ENCODE measurements at places on chromosomes 4 and X.
A peak's percentile ranks its signal among the peaks of the same experiment; 100 is the strongest.

DNA sequence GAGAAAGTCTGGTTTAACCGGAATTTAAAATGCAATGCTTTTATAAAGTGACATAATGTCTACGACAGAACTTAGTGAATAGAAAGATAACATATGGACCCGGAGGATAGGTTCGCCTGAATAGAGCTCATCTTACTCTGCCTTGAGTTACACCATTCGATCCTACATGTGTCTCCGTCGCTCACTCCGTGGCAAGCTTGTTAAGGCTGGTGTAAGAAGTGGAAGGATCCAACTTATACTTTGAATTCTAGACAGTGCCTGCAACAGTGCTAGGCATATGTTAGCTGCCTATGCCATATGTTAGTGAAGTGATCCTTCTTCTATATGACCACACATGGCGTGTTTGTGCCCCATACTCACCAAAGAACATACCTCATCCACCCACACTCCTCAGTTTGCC is 50.9 kb downstream of the SEL1L3 start:
- DNase-seq, result no peak

GRCh38 chr4:15765910-15766697 is 12.0 kb upstream of the CD38 start:
- peak; percentile 56 for DNase-seq

GRCh38 chr4:117898496-117898895 is 135.8 kb upstream of the NDST3 start:
- DNase-seq, result no peak

GRCh38 chr4:101191302-101192098 is 155.8 kb downstream of the PPP3CA start:
- DNase-seq, result no peak

- peak; percentile 16 for DNase-seq
Observed at GRCh38 chr4:94208918-94209317, 1.3 kb downstream of the SMARCAD1 start.

DNA sequence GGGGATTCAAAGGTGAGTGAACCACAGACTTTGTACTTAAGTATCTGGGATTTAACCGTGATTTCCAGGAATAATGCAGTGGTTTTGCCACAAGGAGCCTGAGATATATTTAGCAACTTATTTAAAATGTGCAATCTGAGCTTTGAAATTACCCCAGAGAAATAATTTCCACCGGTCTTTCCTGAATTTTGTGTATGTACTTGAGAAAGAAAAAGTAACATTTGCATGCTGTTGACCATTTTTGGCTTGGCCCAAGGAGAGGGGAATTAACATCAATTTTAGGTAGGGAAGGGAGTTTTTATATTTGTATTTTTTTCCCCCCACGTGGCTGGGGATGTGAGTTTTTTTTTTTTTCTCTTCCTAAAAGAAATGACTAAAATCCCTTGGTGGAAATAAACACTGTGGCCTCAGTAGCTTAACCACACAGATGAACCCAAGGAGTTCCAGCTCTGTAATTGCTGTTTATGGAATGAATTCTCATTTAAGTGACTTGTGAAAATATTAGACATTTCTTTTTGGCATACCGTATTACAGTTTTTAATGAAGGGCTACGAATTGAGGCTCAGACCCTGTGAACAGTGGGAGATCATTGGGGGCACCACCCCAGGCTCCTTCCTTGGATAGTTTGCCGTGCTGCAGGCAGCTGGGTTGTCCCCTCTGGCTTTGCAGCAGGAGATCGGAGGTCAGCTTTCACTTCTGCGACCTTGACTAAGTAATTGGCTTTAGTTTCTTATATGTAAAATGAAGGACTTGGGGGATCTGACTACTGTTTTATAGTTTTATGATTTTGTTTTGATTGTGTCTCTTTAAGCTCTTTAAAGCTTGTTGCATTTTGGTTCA is 116.1 kb downstream of the ARHGAP10 start:
- DNase-seq, result no peak

DNA sequence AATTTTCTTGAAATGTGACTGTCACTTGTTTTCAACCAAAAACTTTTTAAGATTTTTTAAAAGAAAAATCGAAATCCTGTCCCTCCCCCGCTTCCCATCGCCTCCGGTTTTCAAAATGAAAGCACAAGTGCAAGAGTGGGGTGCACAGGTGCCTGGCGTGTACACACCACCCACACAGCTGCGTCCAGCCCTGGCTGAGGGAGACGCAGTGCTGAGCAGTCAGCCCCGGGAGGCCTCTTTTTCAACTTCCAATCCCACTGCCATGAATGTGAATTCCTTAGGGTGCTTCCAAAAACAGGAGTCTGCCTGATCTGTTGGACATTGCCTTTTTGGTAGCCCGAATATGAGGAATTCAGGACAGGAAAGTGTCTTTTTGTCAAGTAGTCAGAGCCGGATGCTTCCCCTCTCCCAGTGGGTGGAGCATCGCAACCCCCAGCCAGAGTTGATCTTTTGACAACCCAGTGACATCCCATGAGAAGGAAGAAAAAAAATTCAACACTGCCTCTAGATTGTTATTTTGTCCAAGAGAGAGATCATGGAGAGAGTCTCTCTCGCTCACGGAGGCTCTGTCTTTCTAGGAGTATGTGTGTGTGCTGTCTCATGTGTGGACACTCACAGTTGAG is 8.9 kb downstream of the PRRG3 start:
- DNase-seq, result no peak

GRCh38 chr4:109214622-109215301 is 87.7 kb downstream of the COL25A1 start:
- no peak for DNase-seq

DNA sequence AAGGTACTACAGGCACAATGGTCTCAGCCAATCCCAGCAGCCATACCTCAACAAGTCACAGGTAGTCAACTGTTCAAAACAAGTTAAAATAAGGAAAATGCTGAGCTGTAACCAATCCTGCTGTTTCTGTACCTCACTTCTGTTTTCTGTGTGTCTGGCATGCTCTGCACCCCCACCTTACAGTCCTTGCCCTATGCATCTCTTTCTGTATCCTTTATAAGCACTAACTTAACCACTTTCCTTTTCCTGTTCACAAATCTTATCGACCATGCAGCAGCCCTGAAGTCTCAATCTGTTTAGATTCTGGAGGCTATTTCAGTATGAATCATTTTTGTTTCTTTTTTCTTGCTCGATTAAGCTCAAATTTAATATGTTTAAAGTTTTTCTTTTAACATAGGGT is 12.5 kb upstream of the FAM13A start:
- no peak for DNase-seq

GRCh38 chr4:8284391-8284790 is 14.8 kb downstream of the HTRA3 start:
- no peak for DNase-seq
